ENCODE measurements at places on chromosomes 7 and 10.

DNA sequence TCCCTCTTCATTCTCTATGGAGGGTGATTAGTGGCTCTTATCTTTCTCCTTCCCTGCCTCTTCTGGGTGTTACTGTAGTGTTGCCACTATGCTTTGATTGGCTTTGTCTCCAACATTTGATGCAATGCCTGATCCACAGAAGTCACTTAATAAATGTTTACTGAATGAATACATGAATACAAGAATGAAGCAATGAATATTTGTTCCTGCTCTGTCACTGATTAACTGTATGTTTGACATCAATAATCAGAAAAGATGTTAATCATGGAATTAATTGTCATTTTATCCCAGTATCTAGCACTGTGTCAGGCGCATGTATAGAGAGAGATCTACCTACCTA is 4.3 kb downstream of the ANK3 start:
- DNase-seq, result no peak

DNA sequence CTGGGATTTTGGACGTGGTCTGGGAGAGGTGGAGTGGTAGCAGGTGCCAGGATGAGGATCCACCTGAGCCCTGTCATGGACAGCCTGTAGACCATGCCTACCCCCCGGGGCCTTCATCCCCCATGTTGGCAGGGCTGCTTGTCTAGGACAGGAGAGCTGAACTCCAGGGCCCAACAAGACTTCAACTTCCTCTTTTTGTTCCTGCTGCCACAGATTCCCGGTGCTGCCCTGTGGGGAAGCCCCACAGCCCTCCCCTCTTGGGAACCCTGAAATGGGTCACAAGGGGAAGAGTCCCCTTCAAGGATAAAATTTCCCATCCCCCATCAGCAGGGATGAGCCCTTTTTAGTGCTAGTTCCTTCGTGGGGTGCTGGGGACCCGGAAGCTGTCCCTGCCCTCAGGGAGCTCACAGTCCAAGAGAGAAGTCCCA is 1.3 kb upstream of the CUEDC2 start:
- no peak for DNase-seq

GRCh38 chr7:30950197-30950596 is 13.6 kb upstream of the GHRHR start:
- DNase-seq, result no peak

DNA sequence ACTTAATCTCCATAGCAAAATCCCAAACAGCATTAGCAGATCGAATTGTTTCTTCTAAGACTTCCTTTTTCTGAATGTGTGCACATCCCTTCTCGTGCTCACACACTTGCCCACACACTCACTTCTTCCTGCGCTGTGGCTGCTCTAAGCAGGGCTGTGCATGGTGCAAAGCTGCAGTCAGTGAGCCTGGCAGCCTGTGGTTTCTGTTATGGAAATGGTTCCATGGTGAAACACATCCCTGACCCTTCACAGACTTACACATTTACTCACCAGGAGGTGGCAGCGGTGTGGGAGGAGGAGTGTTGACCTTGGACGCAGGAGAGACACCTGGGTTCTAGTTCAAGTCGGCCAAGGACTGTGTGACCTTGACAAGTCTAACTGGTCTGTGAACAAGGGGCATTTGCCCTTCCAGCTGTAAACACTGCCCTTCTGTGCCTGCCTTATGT is 24.9 kb downstream of the MTURN start:
- DNase-seq, result no peak

DNA sequence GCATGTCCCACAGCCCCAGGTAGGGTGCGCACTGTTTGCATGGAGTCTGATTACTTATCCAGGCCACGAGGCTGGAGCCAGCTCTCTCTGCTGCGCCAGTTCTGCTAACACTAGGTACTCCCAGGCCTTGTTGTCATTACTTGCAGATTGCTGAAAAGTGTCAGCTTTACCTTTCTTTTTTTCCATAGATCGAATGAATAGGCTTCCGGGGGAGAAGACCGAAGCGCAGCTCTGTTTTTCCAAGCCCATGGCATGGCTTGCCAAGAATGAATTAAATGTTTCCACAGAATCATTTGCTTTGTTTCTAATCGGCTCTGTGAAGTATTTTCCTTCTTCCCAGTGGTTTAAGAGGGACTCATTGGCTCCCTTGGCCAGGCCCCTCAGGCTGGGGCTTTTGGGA is 285.8 kb downstream of the BMPER start:
- no peak for DNase-seq

GRCh38 chr7:155506854-155507337 is 39.5 kb downstream of the CNPY1 start:
- no peak for DNase-seq

GRCh38 chr10:107548301-107548700 is 383.8 kb upstream of the SORCS1 start:
- DNase-seq, result no peak

- DNase-seq, result no peak
Measured at GRCh38 chr7:111531993-111532392, 30.3 kb downstream of the IMMP2L start.

GRCh38 chr7:140212100-140212881 is 35.5 kb upstream of the KDM7A start:
- no peak for DNase-seq

DNA sequence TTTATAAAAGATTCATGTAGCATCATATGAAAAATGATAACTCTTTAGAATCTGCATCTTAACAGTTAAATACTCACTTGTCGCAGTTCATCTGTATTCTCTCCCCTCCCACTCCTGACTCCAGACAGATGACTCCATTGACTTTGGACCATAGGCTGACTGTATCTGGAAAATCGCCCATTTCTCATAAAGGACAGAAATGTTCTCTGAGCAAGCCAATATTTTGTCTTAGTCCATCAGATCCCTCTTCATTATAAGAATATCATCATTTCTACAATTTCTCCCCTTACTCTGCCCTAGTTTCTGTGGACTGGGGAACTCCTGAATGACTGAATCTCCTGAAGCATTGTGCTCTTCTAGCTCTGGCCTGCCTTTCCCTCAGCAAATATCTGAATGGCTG is 125.4 kb downstream of the SEMA3D start:
- no peak for DNase-seq

Measured in cortex of kidney (tissue), 1 donor.